ENCODE measurements at places on chromosomes 4 and X.

DNA sequence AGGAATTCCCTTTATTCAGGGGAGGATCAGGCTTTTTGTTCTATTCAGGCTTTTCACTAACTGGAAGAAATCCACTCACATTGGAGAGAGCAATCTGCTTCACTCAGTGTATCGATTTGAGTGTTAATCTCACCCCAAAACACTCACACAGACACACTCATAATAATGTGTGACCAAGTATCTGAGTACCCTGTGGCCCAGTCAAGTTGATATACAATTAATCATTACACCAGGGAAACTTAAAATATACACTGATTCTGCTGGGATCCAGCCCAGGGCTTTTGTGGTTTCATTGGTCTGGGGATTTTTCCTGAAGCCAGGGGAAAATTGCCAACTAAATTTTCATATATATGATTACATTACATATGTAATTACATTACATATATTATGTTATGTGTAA, 44.0 kb upstream of the GATB start:
- DNase-seq = no peak

- DNase-seq = no peak
Observed at GRCh38 chr4:142550965-142551364, 295.1 kb downstream of the INPP4B start.

DNA sequence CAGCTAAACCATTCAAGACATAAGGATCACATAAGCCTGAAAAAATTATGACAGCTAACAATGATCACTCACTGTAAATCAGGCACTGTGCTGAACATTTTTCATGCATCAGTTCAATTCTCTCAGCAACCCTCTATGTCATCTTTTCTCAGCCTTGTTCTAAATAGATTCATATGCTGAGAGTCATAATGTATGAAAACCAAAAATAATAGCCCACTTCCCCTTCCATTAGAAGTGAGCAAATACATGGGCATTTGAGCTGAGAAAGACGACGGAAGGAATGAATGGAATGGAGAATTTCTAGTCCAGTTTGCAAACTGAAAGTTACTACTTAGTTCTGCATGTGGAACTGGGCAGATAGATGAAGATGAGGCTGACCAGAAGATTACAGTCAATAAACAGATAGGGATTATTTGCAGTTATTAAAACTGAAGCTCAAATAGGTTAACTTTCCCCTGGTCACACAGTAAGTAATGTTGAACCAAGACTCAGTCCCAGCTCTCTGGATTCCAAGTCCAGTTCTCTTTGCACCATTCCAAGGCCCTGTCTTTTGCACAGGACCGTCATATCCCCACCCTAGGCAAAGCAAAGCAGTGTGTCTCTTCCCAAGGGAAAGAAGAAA, 1.6 kb upstream of the SH3RF1 start:
- no peak for DNase-seq

GRCh38 chr4:188005561-188005960, 10.0 kb downstream of the ZFP42 start:
- no peak for DNase-seq

GRCh38 chr4:86011117-86011516, 348.7 kb downstream of the MAPK10 start:
- DNase-seq = no peak

Data from cortex of kidney (tissue), 1 donor.